Stimulated activated CD8-positive, alpha-beta memory T cell treated with anti-CD3 and anti-CD28 coated beads, Interleukin-7, amount 100 ng/mL, for 1 hour (primary cell): ENCODE measurements at places on chromosomes 11 and 22.

GRCh38 chr11:65880844-65881421 is 1.3 kb downstream of the CTSW start:
- no peak for DNase-seq

DNA sequence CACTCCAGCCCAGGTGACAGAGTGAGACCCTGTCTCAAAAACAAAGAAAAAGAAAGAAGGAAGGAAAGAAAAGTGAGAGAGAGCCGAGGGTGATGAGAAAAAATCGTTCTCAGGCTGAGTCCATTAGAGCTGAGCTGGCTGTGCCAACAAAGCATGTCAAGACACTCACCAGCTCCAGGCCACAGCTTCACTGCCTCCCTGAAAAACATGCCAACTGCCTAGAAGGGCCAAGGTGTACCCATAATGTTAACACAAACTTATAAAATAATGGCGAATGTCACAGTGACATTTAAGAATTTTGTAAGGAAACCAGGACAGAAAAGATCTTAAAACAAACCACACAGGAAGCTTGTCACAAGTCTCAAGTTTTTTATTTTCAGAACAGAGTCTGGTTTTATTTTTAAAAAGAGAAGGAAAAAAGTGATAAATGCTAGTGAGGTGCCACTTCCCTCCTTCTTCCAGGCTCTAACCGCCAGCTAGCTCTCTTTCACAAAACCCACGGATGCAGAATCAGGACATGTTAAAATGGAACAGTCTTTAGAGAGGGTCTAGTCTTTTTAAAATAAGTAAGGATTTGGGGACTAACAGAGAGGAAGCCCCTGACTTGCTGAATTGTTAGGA is 5.1 kb downstream of the TMEM121B start:
- DNase-seq, result no peak

GRCh38 chr11:20194470-20194869 is 34.2 kb upstream of the DBX1 start:
- DNase-seq, result no peak

GRCh38 chr22:34841331-34841771 is 224.6 kb upstream of the ISX start:
- no peak for DNase-seq

DNA sequence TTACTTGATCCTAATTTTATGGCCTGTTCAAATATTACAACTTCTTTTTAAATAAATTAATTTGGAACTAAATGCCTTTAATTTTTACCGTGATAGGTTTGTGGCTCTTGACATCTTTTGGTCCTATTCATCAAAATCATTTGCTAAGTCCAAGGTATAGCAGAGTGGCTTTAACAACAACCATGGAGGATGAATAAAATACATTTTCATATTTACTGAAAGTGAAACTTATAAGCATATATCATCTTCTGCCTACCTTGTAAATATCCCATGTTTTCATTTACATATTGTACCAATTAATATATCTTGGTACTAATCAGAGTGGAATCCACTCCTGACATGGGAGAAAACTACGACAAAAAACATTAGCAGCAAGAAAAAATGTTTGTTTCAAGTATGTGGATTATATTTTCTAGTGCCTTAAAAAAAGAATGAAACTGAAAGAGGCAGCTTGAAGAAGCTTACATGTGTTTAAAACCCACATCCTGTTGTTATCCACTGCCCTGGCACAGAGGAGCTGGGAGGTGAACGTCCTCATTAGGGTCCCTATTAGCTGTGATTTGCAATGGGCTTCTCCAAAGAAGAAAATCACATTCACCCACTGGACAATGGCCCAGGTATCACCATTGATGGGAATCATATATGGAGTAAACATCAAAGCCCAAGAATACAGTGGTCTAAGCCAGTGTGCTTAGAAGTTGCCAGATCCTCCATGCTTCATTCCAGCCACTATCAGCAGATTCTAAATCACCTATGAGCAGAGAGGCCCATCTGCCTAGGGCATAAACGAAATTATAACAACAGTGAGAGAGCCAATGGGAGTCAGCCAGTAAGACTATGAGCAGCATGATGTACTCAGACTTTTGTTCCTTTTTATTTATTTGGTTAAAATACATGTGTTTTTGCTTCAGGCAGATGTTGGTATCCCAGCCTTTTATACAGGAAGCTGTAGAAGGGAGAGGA is 84.7 kb downstream of the MAML2 start:
- no peak for DNase-seq

DNA sequence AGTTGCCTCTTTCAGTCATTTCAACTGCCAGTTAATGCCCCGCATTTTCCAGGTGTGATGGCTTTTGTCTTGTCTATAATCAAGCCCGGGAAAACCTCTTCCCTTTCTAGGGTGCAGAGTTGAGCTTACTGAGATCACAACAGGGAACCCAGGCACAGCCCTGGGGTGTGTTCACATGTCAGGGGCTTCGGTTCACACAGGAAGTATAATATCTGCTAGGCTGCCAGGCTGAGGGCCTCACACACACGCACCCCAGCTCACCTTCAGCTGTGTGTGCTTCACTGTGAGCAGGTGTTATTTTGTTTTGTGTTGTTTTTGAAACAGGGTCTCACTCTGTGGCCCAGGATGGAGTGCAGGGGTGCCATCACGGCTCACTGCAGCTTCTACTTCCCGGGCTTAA is 9.7 kb upstream of the SOX10 start:
- DNase-seq, result no peak
